ENCODE measurements at places on chromosomes 13 and 19.

GRCh38 chr13:114062341-114062740 lies 70.1 kb downstream of the RASA3 start:
- DNase-seq, result no peak

DNA sequence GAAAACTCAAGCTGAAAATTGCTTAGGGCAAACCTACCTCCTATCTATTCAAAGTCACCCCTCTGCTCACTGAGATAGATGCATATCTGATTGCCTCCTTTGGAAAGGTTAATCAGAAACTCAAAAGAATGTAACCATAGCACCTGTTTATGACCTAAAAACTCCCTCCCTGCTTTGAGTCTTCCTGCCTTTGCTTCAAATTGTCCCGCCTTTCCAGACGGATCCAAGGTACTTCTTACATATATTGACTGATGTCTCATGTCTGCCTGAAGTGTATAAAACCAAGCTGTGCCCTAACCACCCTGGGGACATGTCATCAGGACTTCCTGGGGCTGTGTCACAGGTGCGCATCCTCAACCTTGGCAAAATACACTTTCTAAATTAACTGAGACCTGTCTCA lies 118.6 kb downstream of the TBC1D4 start:
- DNase-seq, result no peak

DNA sequence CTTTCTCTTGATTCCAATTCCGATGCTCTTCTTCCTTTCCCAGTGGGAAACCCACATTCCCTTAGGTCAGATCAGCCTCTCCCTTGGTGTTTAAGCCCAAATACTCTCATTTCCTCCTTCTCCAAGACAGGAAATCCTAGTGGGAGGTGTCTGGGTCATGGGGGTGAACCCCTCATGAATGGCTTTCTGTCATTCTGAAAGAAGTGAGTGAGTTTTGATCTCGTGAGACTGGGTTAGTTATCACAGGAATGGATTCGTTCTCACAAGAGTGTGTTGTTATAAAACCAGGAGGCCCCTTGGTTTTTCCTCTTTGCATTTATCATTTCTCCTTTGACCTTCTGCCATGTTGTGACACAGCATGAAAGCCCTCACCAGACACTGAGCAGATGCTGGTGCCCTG lies 76.2 kb upstream of the MTIF3 start:
- no peak for DNase-seq

GRCh38 chr13:98252931-98253470 lies 75.9 kb upstream of the RNF113B start:
- peak; percentile 78 for DNase-seq

GRCh38 chr13:111043575-111043982 lies 71.5 kb upstream of the ARHGEF7 start:
- peak; percentile 45 for DNase-seq

GRCh38 chr13:110499621-110500281 lies 61.8 kb downstream of the RAB20 start:
- no peak for DNase-seq

- peak; percentile 92 for DNase-seq
These were observed at the start of gene ZSCAN1 for GRCh38 chr19:58033741-58034476. TSS of gene ZSCAN1 (plus strand) at chr19:58034025. CDS start at chr19:58037837, 3,812 bp downstream.

DNA sequence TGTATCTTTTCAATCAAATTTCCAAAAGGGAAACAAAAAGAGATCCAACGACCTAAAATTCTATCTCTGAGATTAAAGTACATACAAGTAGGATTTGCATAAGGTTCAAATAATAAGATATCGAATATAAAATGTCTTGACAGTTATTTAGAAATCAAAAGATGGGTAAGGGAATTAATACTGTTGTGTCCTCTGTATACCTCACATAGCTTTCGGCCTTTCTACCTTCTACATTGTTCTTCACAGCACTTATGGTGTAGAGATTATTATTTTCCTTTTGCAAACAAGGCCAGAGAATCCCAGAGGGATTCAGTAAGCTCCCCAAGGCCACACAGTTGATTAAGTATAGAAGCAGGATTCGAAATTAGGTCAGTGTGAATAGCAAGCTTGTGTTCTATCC lies 403.6 kb downstream of the SPRY2 start:
- DNase-seq, result no peak

- DNase-seq, result no peak
These were observed at the start of gene FUT3 for GRCh38 chr19:5851302-5851701. TSS of gene FUT3 (minus strand) at chr19:5851449.

- no peak for DNase-seq
These were observed 23.1 kb downstream of the GAS6 start for GRCh38 chr13:113840541-113841352.

DNA sequence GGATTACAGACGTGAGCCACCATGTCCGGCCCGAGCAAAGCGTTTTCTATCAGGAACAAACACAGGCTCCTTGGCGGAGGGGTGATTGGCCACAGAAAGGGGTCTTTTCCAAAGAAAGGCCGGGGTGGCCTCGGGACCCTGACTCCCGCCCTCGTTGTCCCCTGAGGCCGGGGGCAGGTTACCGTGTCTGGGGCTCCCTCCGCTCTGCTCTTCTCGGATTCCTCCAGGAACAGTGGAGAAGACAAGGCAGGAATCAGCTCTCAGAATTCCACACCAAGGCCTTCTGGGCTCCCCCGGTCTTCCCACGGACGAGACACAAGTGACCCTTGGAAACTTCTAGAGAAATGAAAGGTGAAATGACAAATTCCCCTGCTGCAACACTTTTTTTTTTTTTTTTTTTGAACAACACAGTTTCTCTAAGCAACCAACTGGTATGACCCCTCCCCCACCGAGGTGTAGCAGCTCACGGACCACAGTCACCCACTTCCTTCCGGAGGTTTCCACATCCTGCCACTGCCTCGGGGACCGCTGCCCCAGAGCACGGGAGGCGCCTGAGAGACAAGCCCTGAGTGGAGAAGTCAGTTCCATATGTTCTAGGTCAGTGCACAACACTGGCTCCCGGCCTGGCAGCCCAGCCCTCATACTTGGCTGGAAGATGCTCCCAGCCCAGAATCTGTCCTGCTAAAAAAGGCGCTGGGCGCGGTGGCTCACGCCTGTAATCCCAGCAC lies 11.0 kb downstream of the MOB3A start:
- DNase-seq, result no peak

GRCh38 chr13:76795701-76796695 lies 90.2 kb downstream of the KCTD12 start:
- no peak for DNase-seq

- no peak for DNase-seq
These were observed 35.6 kb upstream of the TPTE2 start for GRCh38 chr13:19596960-19597361.

- no peak for DNase-seq
These were observed 4.3 kb upstream of the ZNF610 start for GRCh38 chr19:52331757-52332156.

DNA sequence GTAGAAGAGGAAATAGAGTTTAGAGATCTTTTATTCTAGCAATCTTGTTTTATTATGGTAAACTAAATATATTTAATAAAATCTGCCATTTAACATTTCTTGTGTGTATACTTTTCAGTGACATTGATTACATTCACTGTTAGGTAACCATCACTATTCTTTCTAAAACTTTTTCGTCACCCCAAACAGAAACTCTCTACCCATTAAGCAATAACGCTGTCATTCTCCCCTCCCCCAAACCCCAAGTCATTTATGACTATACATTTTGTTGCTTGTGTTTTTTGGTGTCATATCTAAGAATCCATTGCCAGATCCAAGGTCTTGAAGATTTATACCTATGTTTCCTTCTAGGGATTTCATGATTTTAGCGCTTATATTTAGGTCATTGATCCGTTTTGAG lies 10.6 kb downstream of the URI1 start:
- no peak for DNase-seq

GRCh38 chr19:45668342-45668871 lies 386 bp downstream of the GIPR start:
- DNase-seq, result peak; percentile 28

GRCh38 chr19:31337008-31337914 lies 12.0 kb downstream of the TSHZ3 start:
- DNase-seq, result no peak

GRCh38 chr13:78085434-78086225 lies 167.0 kb upstream of the EDNRB start:
- DNase-seq, result no peak

GRCh38 chr13:110877737-110878258 lies 37.1 kb downstream of the ANKRD10 start:
- peak; percentile 12 for DNase-seq

DNA sequence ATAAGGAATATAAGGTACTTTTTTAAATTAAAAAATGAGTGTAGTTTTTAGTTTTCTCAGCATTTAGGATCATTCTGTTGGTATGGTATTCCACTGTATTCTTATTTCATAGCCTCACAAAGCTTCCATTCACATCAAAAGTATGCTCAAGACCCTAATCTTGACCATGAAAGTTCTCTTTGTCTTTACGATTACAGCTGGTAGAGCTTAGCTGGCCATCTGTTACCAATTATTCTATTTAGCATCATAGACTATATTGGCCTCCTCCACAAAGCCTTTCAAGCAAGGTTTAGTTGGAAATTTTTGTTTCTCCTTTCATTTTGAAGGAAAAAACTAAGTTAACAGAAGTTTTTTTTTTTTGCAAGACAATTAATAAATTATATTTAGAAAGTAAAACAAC lies 245.1 kb downstream of the KCTD12 start:
- DNase-seq, result peak; percentile 76

DNA sequence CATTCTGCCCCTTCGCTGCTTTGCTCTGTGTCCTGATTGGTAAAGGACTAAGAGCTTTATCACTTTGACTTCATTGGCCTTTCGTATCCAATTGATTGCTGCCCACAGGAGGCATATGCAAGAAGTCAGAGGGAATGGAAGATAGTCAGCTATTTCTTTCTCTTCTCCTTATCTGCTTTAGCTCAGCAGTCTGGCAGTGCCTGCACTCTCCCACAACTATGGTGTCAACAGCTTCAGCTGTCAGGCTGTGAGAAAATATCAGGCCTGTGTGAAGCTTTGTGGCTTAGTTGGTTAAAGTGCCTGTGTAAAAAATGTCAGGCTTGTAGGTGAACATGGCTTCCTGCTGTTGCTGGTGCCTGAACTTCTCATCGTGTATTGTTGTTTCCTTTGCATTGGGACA lies 243.0 kb downstream of the PCDH17 start:
- DNase-seq, result no peak

GRCh38 chr13:95260031-95260525 lies 41.2 kb downstream of the ABCC4 start:
- DNase-seq, result no peak

GRCh38 chr13:47628666-47629065 lies 372.4 kb downstream of the SUCLA2 start:
- DNase-seq, result no peak

DNA sequence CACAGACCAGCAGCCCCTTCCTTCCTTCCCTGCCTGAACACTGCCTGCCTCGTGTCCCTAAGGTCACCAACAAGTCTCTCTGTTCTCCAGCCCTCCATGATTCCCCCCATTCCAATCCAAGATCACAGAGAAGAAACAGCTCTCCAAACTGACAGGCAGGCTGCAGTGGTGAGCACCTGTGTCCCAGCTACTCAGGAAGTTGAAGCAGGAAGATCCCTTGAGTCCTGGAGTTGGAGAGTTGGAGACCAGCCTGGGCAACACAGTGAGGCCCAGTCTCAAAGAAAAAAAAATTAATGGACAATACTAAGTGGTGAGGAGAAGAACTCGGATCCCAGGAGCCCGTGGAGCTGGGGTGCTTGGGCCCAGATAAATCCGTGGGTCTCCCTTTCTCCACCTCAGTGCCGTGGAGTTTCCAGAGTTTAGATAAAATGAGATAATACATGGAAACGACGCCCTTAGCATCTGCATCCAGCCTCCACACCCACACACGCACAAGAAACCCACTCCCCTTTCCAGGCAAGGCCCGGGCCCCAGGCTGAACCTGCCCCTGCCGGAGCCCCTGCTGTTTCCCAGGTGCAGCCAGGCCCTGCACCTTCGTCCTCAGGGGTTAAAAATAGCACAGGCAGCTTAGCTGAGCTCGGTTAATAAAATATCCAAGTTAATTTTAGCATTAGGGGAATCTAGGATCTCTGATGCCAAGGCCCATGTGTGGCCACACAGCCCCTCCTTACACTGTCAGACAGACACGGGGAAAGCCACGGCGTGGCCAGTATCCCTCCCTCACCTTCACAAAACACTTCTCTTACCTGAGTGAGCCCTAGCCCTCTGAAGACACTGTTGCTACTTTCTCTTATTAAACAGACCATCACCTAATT lies 4.7 kb downstream of the RASA3 start:
- no peak for DNase-seq

GRCh38 chr13:74398599-74398998 lies 264.4 kb upstream of the KLF12 start:
- no peak for DNase-seq

GRCh38 chr13:20989656-20990321 lies 71.6 kb downstream of the LATS2 start:
- no peak for DNase-seq

DNA sequence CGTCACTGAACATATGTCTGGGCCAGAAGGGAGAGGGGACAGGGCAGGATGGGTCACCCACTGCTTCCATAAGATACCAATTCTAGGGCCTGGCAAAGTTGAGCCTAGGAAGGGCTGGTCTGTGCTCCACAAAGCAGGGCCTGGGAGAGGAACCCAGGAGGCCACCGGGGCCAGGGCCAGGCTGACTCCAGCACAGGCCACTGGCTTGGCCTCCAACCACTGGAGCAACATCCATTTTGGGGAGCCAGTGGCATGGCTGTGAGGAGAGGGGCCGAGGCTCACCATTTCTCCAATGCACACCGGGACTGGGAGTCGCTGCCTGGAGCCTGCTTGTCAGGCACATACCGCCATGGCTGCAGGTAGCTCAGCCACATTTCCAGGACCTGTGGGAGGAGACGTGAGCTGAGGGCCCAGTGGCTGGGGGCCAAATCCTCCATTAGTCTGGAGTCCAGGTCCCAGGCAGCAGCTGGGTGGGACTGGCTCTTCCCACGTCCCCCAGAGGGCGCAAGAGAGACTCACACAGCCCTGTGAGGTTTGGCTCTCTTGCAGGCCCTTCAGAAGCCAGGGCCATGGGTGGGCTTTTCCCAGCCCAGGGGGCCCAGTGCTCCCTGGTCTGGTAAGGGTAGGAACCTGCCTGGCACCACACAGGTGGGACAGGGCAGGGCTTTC lies 27.7 kb downstream of the TUBA3C start:
- DNase-seq, result no peak

DNA sequence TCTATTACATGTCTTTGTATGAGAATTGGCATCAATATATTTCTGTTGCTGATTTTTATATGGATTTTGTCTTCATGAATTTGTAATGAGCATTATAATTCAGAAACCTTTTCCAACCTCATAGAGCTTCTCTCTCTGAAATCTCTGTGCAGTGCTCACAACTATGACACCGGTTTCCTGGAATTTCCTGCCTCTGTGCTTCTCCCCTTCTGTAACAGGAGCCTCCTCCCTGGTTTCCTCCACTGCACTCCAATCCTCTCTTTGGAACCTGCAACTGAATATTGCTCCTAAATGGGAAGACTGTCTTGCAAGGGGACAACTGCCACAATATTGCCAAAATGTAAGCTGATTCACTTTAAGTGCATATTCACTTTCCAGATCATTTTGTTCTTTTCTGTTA lies 1147.9 kb downstream of the UQCRFS1 start:
- DNase-seq, result no peak

- no peak for DNase-seq
These were observed 18.3 kb upstream of the TEX29 start for GRCh38 chr13:111302045-111302726.

- no peak for DNase-seq
These were observed 194.0 kb upstream of the NBEA start for GRCh38 chr13:34748073-34748472.

- DNase-seq, result no peak
These were observed 11.2 kb upstream of the ARHGEF18 start for GRCh38 chr19:7337380-7338194.

All from skin of body (tissue), 3 donors.